ENCODE measurements at places on chromosomes 3 and 15. TPM values are rescaled to one million over a fixed set of nuclear protein-coding genes. Genes with fewer than 3 reads are reported as not detected.

DNA sequence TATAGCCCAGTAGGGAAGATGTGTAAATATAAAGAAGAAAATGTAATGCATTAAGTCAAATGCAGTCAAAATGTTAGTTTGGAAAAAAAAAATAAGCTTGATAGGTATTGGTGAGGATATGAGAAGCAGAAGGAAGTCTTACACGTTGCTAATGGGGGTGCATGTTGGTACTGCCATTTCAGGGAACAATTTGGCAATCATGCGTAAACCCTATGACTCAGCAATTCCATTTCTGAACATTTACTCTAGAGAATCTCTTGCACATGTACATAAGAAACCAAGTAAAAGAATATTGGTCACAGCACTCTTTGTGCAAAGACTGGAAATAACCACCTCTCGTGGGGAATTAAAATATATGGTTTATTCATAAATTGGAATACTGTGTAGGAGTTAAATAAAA is 35.5 kb upstream of the TIMP4 start:
- peak; percentile 33 for DNase-seq
- H3K36me3 ChIP-seq = no peaks in the 10 kb centered on the region
- H3K4me1 ChIP-seq = peaks cover 21% of the 10 kb centered on the region

DNA sequence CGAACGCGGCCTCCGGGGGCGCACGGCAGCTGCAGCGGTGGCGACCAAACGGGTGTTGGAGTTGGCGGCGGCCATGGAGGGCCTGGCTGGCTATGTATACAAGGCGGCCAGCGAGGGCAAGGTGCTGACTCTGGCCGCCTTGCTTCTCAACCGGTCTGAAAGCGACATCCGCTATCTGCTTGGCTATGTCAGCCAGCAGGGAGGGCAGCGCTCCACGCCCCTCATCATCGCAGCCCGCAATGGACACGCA is 725 bp downstream of the FEM1B start:
- no peaks in the 10 kb centered on the region for H3K36me3 ChIP-seq
- no peaks in the 10 kb centered on the region for H3K27me3 ChIP-seq
- peaks cover 41% of the 10 kb centered on the region for H3K4me1 ChIP-seq
- DNase-seq = no peak
- peak overlapping the region; percentile 99 for H3K27ac ChIP-seq
- H3K4me3 ChIP-seq = peak overlapping the region; percentile 99

DNA sequence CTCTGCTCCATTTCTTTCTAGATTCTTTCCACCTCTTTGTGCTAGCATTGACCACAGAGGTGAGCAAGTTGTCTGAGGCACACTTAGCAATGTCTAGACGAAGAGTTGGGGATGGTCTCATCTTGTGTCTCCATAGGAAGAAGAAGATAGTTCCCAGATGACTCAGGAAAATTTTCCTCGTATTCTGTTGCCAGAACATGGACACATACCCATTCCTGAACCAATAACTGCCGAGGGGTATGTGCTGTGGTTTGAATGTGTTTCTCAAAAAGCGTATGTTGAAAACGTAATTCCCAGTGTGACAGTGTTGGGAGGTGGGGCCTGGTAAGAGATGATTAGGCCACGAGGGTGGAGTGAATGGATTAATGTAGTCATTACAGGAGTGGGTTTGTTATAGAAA is 107.5 kb upstream of the GALNT15 start:
- no peak for DNase-seq
- H3K4me3 ChIP-seq = no peak overlapping the region
- H3K36me3 ChIP-seq = no peaks in the 10 kb centered on the region
- H3K27me3 ChIP-seq = no peaks in the 10 kb centered on the region
- peaks cover 54% of the 10 kb centered on the region for H3K4me1 ChIP-seq

- H3K4me3 ChIP-seq = no peak overlapping the region
- no peak for DNase-seq
- H3K4me1 ChIP-seq = no peaks in the 10 kb centered on the region
- H3K27me3 ChIP-seq = no peaks in the 10 kb centered on the region
Observed at GRCh38 chr3:32973982-32974381, 22.5 kb downstream of the CCR4 start.

Gene NR1I2
- total RNA-seq = 0.87 TPM

GRCh38 chr3:158711886-158712285 is 20.4 kb downstream of the RARRES1 start:
- H3K27ac ChIP-seq = no peak overlapping the region
- no peak overlapping the region for H3K4me3 ChIP-seq
- H3K36me3 ChIP-seq = no peaks in the 10 kb centered on the region
- no peaks in the 10 kb centered on the region for H3K4me1 ChIP-seq
- no peaks in the 10 kb centered on the region for H3K27me3 ChIP-seq

GRCh38 chr15:68508485-68509189 is 70.2 kb upstream of the CORO2B start:
- no peaks in the 10 kb centered on the region for H3K4me1 ChIP-seq
- H3K4me3 ChIP-seq = no peak overlapping the region
- H3K27me3 ChIP-seq = no peaks in the 10 kb centered on the region
- no peak overlapping the region for H3K27ac ChIP-seq

Gene KLHL40
- 0.42 TPM for total RNA-seq

Gene CORO2B
- 12.6 TPM for total RNA-seq

DNA sequence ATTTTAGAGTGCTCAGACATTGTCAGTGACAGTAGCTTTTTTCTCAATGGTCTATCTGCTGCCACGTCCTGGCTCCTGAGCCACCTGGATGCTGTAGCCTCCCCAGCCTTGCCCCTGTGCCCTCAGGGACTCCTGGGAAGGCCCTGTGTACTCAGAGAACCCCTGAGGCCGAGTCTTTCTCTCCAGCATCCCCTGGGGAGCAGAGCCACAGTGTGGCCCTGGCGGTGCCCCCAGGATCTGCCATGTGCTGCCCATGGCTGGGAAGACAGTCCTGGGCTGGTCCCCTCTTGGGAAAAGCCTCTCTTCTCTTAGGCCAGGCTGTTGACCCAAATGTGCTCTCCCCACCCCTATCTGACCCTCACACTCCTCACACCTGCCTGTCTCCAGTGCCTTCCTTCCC is 5.0 kb downstream of the MYD88 start:
- H3K4me3 ChIP-seq = no peak overlapping the region
- H3K4me1 ChIP-seq = peaks cover 11% of the 10 kb centered on the region
- no peak for DNase-seq
- H3K36me3 ChIP-seq = no peaks in the 10 kb centered on the region
- H3K27ac ChIP-seq = no peak overlapping the region

GRCh38 chr15:78016860-78017259 is 60.7 kb downstream of the TBC1D2B start:
- no peak overlapping the region for H3K27ac ChIP-seq
- peaks cover 3% of the 10 kb centered on the region for H3K4me1 ChIP-seq
- no peak overlapping the region for H3K4me3 ChIP-seq
- no peak for DNase-seq

- no peaks in the 10 kb centered on the region for H3K36me3 ChIP-seq
- H3K4me1 ChIP-seq = no peaks in the 10 kb centered on the region
- DNase-seq = peak; percentile 31
Observed at GRCh38 chr15:92617549-92618520, 37.7 kb downstream of the FAM174B start.

Gene FILIP1L
- 46.3 TPM for total RNA-seq

GRCh38 chr15:32966512-32966911 is 228.0 kb downstream of the FMN1 start:
- no peak overlapping the region for H3K4me3 ChIP-seq
- H3K4me1 ChIP-seq = no peaks in the 10 kb centered on the region
- no peaks in the 10 kb centered on the region for H3K36me3 ChIP-seq
- H3K27me3 ChIP-seq = no peaks in the 10 kb centered on the region
- H3K27ac ChIP-seq = no peak overlapping the region

Gene DNASE1L3
- total RNA-seq = 1.5 TPM

Gene P2RY12
- 9.2 TPM for total RNA-seq

GRCh38 chr3:172201136-172201869 is 161.9 kb downstream of the FNDC3B start:
- H3K27ac ChIP-seq = peak overlapping the region; percentile 79
- no peaks in the 10 kb centered on the region for H3K27me3 ChIP-seq
- H3K4me3 ChIP-seq = no peak overlapping the region
- DNase-seq = peak; percentile 53
- peaks cover 22% of the 10 kb centered on the region for H3K4me1 ChIP-seq
- H3K36me3 ChIP-seq = no peaks in the 10 kb centered on the region

GRCh38 chr15:60251300-60252070 is 146.3 kb downstream of the ANXA2 start:
- H3K36me3 ChIP-seq = no peaks in the 10 kb centered on the region
- H3K4me3 ChIP-seq = no peak overlapping the region
- H3K27ac ChIP-seq = no peak overlapping the region
- DNase-seq = no peak
- no peaks in the 10 kb centered on the region for H3K27me3 ChIP-seq

- peaks cover 15% of the 10 kb centered on the region for H3K4me1 ChIP-seq
- DNase-seq = no peak
- H3K36me3 ChIP-seq = no peaks in the 10 kb centered on the region
- no peaks in the 10 kb centered on the region for H3K27me3 ChIP-seq
- H3K27ac ChIP-seq = peak overlapping the region; percentile 85
Observed at GRCh38 chr3:186930641-186931531, 560 bp downstream of the ST6GAL1 start.

Measured in tibial nerve (tissue), 4 donors.